ENCODE measurements at places on chromosomes 11 and 22.

DNA sequence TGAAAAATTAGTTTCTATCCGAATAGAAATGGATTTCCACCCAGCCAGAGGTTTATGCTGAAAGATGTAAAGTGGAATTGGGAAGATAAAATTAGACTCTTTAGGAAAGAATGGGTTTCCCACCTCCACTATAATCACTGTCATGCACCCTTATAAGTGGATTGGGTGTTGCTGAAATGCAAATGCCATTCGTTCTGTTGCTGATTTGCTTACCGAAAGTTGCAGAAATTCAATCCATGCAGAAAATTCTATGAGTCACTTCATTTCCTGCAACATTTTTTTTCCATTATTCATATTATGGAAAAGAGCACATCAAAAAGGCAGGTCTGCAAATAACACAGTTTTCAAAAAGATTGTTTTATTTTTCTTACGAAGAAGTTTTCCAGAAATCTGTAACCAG lies 65.6 kb downstream of the LDLRAD3 start:
- DNase-seq, result no peak

- DNase-seq, result no peak
Observed at GRCh38 chr11:114799476-114799875, 121.1 kb downstream of the NXPE2 start.

GRCh38 chr11:134032043-134032442 lies 36.8 kb upstream of the JAM3 start:
- no peak for DNase-seq

DNA sequence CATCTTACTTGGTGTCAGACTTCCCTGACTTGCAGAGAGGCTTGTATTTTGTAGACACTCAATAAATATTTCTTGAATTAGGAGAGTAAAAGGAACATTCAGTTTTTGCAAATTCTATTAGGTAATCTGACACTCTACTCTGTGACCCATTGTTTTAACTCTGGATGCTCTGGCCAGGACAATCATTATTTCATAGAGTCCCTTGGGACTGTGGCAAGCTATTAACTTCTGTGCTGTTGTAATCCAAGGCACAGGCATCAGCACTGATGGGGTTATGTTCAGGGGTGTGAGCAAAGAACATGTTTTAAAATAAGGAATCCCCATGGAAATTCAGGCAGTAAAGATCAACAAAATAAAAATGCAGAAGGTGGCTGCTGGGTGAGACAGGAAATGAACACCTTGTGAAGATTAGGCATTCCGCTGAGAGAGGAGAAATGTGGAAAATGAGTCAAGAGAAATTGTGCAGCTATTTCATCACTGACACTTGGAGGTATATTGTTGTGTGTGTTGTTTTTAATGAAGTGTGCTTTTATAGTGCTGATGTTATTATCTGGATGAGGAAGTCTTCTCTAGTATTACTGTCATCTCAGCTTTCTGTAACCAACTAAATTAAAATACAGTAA lies 175.2 kb downstream of the WNT11 start:
- no peak for DNase-seq

DNA sequence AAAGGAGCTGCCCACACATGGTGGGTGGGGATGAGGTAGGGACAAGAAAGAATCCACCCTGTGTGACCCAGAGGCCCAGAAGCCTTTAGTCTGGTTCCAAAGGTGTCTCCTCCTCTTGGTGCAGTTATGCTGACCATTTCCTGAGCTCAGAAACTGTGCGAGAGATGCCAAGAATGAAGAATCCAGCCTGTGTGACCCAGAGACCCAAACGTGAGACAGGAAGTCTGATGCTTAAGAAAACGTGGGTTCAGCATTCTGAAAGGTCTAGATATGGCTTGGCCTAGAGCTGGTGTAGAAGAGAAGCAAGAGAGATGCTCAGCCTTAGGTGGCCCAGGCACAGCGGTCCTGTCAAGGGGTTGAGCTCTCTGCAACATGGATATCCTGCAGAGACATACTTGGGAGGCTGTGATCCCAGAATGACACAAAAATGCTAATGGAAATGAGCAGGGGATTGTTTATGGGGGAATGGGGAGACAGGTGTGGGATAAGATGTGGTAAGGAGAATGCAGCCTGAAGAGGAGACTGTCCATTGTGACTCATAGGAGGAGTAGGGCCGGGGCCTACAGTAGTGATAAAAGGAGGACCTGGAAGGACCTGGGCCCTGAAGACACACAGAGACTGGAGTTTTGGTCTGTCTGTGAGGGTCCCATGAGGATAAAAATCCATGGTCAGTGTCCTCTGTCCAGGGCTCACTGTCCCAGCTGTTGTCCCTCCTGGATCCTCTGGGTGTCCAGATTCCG lies 79.0 kb downstream of the ZNF280B start:
- DNase-seq, result no peak

DNA sequence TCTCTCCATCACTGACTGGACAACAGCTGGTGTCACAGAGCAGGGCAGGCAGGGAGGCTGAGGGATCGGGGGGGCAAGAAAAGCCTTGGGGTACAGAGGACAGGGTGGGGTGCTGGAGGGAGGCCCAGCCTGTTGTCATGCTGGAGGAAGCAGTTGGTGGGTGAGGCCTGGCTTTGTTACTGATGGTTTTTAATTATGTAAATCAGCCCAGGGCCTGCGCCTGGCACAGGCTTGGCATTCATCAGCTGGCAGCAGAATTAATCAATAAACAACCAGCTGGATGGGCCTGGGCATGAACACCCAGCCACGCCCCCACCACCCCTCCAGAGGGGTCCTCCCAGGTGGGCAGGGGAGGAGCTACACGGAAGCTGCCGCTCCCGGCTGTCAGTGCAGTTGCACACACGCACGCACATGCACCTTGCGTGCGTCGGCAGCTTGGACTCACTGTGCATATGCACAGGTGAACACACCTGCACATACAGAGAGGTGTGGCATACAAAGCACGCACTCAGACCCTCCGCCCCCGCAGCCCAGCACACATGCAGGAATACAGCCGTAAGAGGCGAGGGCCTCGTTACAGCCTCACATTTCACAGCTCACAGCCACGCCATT lies 21.3 kb upstream of the ELFN2 start:
- no peak for DNase-seq

GRCh38 chr11:111307472-111308108 lies 9.2 kb downstream of the POU2AF3 start:
- no peak for DNase-seq
